DMS79 (cell line): ENCODE measurements at places on chromosomes 7 and 10.

DNA sequence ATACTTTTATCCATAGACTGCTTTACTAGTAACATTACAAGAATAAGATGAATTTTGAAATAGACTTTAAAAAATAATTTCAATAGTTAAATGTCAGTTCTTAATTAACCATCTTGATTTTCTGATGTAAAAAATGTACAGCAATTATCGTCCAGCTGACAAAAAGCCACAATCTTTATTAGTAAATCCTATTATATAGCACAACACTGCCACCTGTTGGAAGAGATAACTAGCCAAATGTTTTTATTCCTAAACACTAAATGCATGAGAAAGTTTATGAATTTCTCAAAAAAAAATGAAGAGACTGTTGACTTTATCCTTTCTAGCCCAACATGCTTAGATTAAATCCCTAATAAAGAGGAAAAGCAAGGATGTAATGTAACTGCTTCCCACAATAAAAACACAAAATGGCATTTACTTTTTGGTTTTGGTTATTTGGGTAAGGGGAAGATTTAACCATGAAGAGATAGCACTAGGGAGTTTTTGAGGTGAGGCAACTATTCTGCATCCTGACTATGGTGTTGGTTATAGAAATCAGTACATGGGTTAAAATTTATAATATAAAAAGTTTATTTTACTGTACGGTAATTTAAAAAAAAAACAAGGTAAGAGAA lies 8.0 kb downstream of the COA1 start:
- no peak for DNase-seq

DNA sequence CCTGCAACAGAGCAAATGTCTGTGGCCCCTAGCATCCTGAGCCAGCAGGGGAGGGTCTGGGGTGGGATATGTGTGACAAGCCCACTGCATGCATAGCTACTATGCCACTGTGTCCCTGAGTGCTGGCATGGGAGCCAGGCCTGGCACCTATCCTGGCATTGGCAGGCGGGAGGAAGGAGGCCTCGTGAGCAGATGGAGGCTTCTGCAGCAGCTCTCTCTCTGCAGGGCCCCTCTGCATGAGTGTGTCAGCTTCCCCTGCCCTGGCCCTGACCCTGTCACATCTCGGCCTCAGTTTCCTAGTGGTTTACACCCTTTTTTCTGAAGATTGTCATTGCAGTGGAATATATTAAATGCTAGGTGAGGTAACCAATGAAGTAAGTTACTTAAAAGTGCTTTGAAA lies 13.1 kb upstream of the IMPDH1 start:
- DNase-seq: no peak

- DNase-seq: peak; percentile 78
Observed at GRCh38 chr7:36279200-36279925, 110.3 kb upstream of the ANLN start.

DNA sequence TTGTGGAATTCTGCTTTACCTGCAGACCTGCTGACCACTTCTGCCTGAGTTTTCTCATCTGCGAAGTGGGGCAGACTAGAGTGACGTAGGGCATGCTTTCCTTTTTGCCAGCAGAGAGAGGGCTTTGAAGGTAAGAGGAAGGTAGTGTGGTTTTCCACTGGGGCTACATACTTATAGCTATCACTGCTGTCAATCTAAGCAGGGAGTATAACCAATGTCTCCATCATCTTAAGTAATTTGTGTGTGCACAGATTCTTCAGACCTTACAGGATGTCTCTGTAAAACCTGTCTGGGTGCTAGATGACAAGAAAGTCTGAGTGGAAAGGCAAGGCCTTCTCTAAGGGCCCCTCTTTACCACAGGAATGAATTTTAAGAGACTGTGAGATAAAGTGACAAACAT lies 106.8 kb downstream of the RBM20 start:
- no peak for DNase-seq

DNA sequence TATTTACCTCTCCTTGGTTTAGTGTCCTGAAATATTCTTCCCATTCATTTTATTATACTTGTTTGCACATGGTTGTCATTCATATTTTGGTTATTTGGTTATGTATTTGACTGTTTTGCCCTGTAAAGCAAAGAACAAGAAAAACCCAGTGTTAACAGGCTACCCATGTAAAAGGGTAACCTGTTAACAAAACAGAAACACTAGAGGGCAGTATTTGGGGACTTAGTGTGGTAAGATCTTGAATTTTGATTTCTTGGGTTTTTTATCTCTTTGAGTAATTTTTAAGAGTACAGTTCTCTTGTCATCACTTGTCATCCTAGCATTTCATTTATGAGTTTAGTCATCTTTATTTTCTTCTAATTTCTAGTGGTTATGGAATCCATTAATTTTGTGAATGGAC lies 51.3 kb downstream of the POLL start:
- DNase-seq: no peak
